ENCODE measurements at places on chromosomes 12 and 14.

- no peak for DNase-seq
Measured at GRCh38 chr14:31582836-31583452, 21.7 kb downstream of the NUBPL start.

- DNase-seq: no peak
Measured at GRCh38 chr14:22836301-22837113, at the start of gene MMP14. TSS of gene MMP14 (plus strand) at chr14:22836585. CDS start at chr14:22836818, 233 bp downstream.

- peak; percentile 37 for DNase-seq
Measured at GRCh38 chr12:46267825-46268582, 839 bp downstream of the SLC38A1 start.

- DNase-seq: no peak
Measured at GRCh38 chr14:61326146-61326545, 4.8 kb downstream of the PRKCH start.

- no peak for DNase-seq
Measured at GRCh38 chr12:268483-268840, 5.8 kb upstream of the SLC6A13 start.

DNA sequence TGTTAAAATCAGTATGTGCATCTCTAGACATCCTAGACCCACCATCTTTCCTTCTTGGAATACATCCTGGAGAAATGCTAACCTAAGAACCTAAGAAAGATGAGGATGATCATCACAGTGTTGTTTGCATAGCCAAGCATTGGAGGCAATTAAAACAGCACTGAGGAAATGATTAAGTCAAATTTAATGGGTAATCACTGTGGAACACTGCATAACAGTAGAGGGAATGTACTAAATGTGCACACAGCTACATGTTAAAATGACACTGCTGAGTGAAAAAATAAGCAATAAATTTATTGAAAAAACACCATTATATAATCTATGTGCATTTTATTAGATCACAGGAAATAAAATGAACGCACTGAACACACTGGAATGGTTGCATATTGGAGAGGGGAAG lies 987.1 kb upstream of the SEL1L start:
- no peak for DNase-seq

GRCh38 chr14:68927956-68928675 lies 51.0 kb downstream of the ACTN1 start:
- no peak for DNase-seq

- peak; percentile 79 for DNase-seq
Measured at GRCh38 chr14:106790189-106791036, 1264.0 kb downstream of the TMEM121 start.

- DNase-seq: peak; percentile 17
Measured at GRCh38 chr14:73463411-73463810, 5.1 kb upstream of the NUMB start.

- DNase-seq: no peak
Measured at GRCh38 chr12:45907955-45908354, 82.4 kb downstream of the SCAF11 start.

DNA sequence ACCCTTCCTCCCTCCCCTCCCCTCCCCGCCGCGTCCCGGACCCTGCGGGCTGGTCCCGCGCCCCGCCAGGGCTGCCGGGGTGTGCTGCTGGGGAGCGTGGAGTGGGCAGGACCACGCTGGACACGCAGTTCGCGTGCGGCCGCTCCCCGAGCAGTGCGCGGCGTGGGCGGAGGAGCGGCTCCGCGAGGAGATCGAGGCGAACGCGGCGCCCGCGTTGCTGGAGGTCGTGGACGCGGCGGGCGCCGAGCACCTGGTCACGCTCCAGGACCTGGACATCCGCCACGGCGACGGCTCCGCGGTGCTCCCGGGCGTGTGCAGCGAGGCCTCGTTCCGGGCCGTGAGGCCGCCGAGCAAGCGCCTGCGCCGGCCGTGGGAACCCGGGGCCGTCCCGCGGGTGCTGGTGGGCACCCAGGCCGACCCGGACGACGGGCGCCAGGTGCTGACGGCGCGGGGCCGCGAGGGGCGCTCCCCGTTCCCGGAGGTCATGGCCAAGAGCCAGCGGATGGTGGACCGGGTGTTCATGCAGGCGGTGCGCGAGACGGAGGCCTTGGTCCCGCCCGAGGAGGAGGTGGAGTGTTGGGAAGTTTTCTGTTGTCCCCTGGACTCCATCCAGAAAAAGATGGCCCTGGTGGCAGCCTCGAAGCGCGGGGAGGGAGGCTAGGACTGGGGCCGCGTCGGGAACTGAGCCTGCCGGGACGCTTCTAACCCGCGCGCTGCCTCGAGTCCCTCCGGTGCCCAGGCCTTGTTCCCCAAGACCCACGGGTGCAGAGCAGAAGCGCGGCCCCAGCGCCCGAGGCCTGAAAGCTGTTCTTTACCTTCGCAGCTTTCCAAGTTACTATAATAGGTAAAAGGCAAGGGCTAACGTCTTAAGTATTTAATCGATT lies 54.7 kb upstream of the EIF5 start:
- DNase-seq: no peak

GRCh38 chr12:67633708-67634107 lies 14.8 kb upstream of the DYRK2 start:
- no peak for DNase-seq

- DNase-seq: no peak
Measured at GRCh38 chr14:86221000-86221399, 691.1 kb downstream of the FLRT2 start.

DNA sequence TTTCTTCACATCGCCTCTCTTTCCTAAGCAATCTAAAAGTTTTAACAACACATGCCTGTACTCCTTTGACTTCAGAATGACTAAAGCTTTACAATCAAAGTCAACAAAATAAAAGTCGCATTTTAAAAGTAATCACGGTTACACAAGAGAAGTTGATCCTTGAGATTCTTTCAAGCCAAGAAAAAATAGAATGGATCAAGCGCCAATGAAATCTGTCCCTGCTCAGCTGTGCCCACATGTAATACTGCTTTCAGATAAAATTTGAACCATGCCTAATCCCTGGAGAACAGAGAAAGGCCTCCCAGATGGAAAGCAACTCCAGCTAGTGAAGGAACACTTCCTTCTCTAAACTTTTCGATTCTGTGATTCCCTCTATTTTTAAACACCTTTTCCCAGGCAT lies 113.1 kb downstream of the FBXL14 start:
- DNase-seq: no peak

DNA sequence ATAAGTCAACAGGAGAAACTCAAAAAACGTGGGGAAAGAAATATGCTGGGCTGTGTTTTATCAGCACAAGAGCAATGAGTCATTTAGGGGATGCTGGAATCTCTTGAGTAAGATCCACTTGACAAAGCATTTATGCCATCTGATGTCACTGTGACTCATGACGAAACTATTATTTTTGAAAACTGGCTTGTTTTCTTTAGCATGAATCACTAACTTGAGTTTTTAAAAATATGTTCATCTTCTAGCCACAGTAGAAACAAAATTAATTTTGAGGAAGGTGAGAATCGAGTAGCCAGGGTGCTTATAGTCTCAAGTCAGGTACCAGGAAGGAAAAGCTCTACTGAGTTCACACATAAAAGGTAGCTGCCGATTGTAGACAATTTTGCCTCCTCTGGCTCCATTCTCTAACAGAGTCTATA lies 456.2 kb upstream of the MGAT4C start:
- no peak for DNase-seq

- no peak for DNase-seq
Measured at GRCh38 chr12:97754306-97754705, 291.7 kb downstream of the RMST start.

DNA sequence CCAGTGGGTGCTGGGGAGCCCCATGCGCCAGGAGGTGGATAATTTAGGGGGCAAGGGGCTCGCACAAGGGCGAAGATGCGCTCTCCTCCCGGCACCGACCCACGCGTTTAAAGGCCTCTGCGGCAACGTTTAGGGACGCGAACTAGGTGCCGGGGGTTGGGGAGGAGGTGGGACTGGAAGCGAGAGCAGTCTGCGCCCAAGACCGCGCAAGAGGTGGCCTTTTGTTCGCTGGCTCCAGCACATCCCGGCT lies 1.3 kb downstream of the SLC38A1 start:
- peak; percentile 7 for DNase-seq

DNA sequence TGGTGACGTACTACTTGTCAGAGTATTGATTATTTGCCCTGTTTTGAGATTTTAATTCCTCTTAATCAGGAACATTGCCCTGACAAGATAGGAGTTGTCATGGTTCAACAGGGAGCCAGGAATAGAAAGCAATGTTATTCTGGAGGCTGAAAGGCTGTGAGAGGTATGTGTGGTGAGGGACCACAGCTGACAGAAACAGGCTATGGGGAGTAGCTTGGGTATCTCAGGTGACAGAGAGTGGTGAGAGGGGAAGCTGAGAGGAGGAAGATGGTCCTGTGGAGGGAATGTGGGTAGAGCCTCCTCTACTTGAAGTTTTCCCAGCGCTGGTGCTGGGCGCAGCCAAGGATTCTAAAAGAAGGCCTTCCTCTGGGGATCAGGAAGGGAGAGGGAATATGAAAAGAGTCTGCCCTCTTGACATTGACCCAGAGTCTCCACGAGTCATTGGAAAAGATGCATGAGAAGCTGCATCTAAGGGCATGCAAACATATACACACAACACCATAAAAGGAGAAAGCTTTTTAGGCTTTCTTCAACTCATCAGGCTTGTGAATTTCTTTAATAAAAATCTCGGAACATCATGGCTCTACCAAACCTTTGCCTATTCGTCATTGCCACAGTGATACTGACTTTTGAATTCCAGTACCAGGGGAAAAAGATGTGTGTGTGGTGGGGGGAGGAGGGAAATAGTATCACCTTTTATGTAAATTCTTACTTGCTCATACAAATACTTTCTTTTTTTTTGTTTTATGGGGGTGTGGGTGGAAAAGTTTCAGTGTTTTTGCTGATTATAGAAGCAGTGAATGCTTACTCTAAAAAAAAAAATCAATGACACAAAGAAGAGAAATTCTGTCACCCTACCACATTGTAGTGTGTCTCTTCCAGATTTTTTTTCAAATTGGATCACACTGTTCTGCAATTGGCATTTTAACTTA lies 39.9 kb upstream of the DHRS7 start:
- no peak for DNase-seq

- DNase-seq: no peak
Measured at GRCh38 chr12:14068961-14069360, 87.6 kb upstream of the GRIN2B start.

DNA sequence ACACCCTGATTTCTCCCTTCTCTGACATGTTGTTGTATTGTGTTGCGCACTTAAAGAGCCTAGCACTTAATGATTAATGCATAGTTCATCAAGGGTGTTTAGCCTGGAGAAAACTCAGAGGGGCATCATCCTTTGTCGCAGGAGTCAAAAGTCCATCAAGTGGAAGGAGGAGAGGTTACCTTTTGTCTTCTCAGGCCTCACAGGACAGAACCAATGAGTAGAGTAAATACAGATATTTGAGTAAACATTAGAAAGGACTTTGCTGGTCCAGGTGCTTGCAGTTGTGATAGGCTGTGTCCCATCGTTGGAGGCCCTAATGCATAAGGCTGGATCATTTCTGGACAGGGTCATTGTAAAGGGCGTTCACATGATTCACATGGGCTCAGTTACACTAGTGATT lies 430.9 kb downstream of the PCNX1 start:
- no peak for DNase-seq

DNA sequence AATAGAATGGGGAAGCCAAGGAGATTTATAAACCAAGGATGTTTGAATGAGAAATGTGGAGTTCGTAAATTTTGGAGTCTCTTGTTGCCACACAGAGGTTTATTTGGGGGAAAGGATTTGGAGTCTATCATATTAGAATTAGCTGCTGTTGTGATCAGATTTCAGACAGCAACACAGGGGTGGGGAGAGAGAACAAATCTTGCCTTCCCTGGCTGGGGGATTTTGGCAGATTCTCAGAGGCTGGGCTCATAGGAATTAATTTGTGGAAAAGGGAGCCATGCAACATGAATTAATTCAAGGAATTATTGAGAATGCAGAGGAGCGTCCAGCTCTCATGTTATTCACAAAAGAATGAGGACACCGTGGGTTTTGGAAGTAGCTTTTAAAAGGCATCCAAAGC lies 73.9 kb upstream of the PRMT8 start:
- DNase-seq: no peak

GRCh38 chr14:66444271-66444927 lies 41.8 kb upstream of the CCDC196 start:
- no peak for DNase-seq

GRCh38 chr12:56781726-56782125 lies 18.6 kb downstream of the HSD17B6 start:
- DNase-seq: no peak

DNA sequence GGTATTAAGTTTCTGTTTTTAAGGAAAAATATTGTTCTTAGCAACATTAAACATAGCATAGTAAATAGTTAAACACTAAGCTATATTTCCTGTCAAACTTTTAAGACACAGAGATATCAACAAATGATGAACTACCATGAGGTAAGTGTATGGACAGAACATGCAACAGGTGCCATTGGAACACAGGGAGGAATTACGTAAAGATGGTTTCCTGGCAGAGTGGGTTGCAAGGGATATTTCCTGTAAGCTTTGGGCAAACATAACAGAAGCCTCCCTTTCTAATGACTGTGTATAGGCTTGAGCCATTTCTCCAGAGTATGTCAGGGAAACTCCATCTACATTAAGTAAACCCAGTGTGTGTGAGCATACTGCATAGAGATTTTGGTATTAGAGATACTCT lies 31.7 kb upstream of the HELB start:
- DNase-seq: no peak

DNA sequence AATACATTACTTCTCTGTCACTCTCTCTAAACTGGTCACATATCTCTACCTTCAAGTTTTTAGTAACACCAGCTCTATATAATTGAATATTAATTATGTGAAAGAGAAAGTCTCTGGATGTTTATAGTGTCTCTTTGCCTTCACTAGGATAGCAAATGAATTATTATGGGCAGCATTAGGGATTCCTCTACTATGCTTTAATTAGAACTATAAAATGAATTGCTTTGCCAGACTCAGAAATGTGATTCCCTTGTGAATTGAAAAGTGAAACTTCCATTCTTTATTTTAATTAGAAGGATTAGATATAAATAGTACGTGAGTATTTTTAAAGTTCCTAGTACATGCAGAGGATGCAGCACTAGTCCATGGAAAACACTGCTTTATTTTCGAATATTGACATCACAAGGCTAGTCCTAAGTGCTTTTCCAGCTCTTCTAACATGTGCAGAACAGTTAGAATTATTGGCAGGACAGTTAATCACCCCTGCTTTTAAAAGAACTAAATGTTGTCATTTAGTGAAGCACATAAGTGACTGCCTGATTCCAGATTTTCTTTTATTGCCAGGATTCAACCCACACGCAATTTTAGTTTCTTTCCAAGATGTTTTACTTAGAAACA lies 23.0 kb upstream of the REP15 start:
- DNase-seq: no peak

DNA sequence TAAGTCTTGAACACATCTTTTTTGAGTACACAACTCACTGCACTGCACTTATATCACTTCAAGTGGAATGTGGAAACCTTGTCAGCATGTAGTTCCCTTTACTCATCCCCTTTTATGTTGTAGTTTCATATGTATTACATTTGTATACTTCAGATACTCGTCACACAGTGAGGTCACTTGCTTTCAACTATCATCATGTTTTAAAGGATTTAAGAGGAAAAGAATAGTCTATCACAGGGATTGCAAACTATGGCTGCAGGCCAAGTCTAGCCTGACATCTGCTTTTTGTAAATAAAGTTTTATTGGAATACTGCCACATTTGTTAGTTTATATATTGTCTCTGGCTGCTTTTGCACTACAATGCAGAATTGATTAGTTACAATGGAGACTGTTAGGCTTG lies 24.3 kb downstream of the CNOT2 start:
- DNase-seq: no peak

All from stimulated activated CD4-positive, alpha-beta T cell treated with anti-CD3 and anti-CD28 coated beads, TNF-alpha, amount 100 ng/mL, for 24 hours (primary cell).